Effector CD8-positive, alpha-beta T cell (primary cell): ENCODE measurements at places on chromosomes 16 and 17.

DNA sequence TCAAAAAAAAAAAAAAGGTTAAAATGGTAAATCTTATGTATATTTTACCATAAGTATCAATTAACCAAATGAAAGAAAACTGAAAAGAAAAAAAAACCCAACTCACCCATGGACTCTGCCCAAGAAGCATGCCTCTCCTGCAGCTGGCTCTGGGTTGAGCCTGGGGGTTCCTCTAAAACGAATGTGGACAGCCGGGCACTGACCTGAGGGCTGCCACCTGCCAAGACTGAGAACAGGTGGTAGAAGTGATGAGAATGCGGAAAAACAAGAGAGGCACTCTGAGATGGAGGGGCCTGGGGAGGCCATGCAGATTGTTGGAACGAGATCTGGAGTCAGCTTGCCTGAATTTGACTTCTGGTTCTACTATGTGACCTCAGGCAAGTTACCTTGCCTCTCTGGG is 85.5 kb upstream of the MSI2 start:
- DNase-seq, result no peak

GRCh38 chr17:82740906-82741759 is 5.7 kb downstream of the FN3K start:
- no peak for DNase-seq

GRCh38 chr16:67021321-67021720 is 7.6 kb upstream of the CBFB start:
- no peak for DNase-seq

DNA sequence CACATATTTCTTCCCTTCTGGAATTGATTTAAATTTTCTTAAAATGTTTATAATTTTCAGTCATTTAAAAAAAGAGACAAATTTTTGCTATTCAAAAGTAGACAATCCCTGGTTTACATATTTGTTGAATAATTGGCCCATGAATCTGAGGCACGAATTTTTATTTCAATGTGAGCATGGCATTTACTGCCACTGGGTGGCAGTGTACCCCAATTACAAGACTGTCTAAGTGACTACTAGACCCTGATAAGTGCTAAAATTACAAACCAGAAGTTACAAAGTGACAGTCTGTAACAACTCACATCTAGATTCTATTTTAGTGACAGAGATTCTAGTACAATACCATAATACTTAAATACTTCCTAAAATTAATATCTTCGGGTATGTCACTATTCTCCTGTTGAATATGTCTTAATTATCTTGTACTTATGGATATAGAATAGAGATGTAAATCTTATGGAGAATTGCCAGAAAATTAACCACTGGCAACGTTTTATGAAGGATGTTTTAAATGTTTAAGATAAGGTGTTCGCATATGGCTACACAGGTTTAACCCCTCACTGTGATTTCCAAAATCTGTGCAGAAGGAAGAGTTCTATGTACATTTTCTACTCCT is 235.8 kb downstream of the MAP2K4 start:
- no peak for DNase-seq

GRCh38 chr16:85090873-85091521 is 21.3 kb downstream of the CIBAR2 start:
- no peak for DNase-seq

DNA sequence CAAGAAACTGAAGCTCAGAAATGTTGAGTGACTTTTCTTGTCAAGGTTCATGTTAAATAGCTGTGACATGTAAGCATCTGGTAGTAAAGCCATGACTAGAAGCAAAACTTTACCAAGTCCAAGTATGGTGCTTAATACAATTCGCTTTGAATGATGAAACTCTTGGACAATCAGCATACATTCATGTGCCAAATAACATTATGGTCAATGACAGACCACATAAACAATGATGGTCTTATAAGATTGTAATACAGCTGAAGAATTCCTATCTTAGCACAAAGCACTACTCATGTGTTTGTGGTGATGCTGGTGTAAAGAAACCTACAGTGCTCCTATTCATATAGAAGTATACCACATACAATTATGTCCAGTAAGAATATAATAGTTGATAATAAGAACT is 97.1 kb upstream of the RPRML start:
- no peak for DNase-seq

DNA sequence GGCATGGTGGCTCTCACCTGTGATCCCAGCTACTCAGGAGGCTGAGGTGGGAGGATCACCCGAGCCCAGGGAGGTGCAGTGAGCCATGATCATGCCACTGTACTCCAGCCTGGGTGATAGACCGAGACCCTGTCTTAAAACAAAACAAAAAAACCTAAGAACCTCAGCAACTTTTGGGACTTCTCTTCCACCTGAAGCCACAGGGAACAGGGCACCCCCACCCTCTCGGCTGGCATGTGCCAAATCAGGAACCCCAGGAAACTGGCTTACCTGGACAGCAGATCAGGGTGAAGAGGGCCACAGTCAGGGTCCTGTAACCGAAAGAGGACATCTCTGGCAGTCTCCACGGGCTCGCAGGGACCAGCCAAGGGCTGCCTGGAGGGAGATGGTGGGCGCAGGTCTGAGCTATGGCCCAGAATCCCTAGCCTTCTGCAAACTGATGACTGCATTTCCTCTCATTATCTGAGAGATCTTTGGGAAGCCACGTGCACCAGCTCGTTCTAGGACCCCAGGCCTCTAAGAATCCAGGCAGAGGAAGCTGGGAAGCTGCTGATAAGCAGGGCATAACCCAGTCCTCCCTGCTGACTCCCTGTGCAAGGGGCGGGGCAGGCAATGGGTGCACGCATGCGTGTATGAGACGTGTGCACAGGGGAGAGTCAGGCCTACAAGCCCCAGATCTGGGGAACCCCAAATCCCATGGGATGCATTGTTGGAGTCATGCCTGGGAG is 8.4 kb downstream of the PRR29 start:
- DNase-seq, result no peak

DNA sequence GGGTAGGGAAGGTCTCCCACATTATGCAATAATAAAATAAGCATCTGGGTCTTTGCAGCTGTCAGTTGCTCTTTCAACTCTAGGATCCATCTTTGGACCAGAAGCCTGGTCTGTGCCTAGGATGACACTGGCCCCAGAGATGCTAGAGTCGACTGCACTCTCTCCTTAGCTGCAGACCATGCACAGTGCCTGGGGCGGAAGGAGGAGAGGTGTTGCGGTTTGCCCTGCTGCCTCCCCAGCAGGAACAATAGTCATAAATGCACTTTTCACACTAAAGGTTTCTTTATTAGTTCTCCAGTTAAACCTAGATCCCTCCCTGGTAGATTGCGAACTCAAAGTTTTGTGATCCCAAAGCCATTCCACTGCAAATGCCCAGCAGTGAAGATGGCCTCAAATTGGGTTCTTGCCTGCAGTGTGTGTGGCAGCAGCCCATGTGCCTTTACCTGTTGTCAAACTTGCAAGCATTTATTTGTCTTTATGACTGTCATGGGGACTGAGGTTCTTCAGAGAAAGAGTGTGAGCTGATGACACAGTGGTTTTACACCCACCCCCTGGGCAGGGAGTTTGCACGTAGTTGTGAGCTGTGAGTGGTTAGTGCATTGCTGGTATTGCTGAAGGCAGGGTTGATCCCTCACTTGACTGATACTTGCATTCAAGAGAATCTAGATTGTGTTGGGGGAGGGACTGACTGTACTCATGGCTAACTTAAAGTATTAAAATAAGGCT is 10.3 kb downstream of the ATXN1L start:
- no peak for DNase-seq

DNA sequence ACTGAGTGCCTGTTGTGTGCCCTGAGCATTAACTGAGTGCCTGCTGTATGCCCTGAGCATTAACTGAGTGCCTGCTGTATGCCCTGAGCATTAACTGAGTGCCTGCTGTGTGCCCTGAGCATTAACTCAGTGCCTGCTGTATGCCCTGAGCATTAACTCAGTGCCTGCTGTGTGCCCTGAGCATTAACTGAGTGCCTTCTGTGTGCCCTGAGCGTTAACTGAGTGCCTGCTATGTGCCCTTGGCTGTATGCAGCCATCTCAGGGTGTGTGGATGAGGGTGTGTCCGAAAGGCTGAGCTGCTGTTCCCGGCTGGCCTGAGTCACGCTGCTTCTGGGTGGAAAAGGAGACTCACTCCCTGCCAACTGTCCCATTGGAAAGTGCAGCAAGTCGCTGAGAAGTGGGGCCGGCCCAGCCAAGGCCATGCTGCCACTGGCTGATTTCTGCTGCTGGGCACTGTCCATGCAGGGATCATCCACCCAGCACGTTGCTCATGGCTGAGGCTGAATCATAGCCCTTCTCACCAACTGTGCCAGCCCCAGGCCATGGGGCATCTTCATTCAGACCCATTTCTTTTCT is 113.8 kb downstream of the OR1D5 start:
- DNase-seq, result no peak

- DNase-seq, result no peak
Observed at GRCh38 chr16:49524216-49524946, 150.8 kb downstream of the C16orf78 start.

- DNase-seq, result no peak
Observed at GRCh38 chr17:75552425-75553294, 27.2 kb downstream of the LLGL2 start.

DNA sequence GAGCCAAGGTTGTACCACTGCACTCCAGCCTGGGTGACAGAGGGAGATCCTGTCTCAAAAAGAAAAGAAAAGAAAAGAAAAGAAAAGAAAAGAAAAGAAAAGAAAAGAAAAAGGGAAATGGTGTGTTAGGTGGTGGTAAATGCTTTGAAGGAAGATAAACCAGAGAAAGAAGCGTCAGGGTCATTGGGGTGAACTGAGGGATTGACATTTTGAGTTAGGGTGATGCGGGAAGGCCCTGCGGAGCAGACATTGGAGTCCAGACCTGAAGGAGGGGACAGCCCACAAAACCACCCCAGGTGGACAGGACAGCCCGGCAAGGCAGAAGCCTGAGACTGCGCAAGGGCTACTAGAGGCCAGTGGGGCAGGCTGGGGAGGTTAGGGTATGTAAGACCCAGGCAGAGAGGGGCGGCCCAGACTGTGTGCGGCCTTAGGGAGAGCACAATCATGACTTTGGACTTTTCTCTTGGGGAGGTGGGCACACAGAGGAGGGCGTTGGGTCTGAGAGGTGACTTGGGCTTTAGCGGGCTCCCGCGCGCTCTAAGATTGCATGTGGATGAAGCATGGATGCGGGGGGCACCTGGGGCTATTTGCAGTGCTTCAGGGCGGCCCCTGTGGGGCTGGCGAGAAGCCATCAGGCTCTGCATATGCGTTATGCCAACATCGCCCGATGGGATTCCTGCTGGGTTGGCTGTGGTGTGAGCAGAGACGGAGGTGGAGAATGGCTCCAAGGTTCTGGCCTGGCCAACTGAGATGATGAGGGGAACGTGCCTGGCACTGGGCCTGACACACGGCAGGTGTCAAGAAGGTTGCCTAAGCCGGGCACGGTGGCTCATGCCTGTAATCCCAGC is 3.3 kb upstream of the GAA start:
- no peak for DNase-seq

GRCh38 chr17:68790492-68790891 is 164.7 kb downstream of the ABCA8 start:
- no peak for DNase-seq
